ENCODE measurements at places on chromosomes 3 and 15. TPM values are rescaled to one million over a fixed set of nuclear protein-coding genes. Genes with fewer than 3 reads are reported as not detected.
A peak's percentile ranks its signal among the peaks of the same experiment; 100 is the strongest.

DNA sequence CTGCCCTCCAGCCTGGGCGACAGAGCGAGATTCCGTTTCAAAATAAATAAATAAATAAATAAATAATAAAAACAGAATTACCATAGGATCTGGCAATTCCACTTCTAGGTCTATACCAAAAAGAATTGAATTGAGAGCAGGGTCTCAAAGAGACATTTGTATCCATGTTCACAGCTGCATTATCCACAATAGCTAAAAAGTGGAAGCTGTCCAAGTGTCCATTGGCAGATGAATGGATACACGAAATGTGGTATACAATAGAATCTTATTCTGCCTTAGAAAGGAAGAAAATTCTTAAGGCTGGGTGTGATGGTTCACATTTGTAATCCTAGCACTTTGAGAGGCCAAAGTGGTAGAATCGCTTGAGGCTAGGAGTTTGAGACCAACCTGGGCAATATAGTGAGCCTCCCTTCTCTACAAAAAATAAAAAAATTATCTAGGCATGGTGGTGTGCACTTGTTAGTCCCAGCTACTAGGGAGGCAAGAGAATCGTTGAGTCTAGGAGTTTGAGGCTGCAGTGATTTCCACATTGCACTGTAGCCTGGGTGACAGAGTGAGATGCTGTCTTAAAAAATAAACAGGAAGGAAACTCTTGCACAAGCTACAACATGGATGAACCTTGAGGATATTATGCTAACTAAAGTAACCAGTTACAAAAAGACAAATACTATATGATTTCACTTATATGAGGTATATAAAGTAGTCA lies 24.2 kb downstream of the PFKFB4 start:
- DNase-seq = no peak

Gene VPS33B
- 5.3 TPM for polyA plus RNA-seq

Gene CD80
- polyA plus RNA-seq = not detected

DNA sequence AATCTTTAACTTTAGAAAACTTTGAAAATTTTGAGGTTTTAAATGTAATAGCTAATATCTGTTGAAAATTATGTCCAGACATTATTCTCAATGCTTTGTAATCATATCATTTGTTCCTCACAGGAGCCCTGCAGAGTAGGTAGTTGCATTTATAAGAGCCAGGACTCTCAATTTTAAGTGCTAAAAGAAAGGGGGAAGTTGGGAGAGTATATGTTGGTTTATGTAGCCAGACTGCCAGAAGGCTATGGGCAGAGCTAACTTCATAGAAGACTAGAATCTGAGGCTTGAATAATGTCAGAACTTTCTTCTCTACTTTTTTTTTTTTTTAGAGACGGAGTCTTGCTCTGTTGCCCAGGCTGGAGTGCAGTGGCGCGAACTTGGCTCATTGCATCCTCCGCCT lies 9.1 kb downstream of the VPS8 start:
- DNase-seq = no peak

DNA sequence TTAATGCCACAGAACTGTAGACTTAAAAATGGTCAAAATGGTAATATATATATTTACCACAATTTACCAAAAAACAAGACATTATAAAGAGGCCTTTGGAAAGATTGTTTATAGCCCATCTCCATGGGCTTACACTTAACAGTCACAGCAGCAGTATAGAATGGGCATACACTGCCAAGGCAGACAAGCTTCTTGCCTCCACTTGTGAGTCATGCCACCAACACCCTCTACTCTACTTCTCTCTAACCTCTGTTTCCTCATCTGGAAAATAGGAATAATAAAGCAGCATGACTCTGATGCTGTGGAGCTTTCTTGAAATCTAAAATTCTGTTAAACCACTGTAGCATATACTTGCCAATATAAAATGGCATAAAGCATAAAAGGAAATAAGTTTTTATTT lies 14.4 kb upstream of the GPR156 start:
- DNase-seq = no peak

GRCh38 chr15:48939648-48940047 lies 24.1 kb downstream of the SHC4 start:
- no peak for DNase-seq

- DNase-seq = peak; percentile 86
Observed at GRCh38 chr3:197791113-197791891, at the start of gene LRCH3. Gene LRCH3 (plus strand): TSS chr3:197791254. CDS start chr3:197791279, 25 bp downstream.

Gene TNFSF10
- polyA plus RNA-seq = 14.5 TPM

- no peak for DNase-seq
Observed at GRCh38 chr15:70154718-70155347, 57.1 kb upstream of the TLE3 start.

Data from naive thymus-derived CD8-positive, alpha-beta T cell (primary cell).